ENCODE measurements at places on chromosomes 12 and 14.
A peak's percentile ranks its signal among the peaks of the same experiment; 100 is the strongest.

- no peak for DNase-seq
Observed at GRCh38 chr14:34580381-34580780, 40.9 kb upstream of the EAPP start.

DNA sequence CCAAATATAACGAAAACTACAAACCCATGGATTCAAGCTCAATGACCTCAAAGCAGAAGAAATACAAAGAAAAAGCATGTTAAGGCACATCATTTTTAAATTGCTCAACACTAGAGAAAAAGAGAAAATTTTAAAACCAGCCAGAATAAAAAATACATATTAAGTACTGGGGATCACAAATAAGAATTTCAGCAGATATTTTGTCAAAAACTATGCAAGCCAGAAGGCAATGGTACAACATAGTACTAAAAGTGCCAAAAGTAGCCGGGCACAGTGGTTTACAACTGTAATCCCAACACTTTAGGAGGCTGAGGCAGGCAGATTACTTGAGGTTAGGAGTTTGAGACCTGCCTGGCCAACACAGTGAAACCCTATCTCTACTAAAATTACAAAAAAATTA is 10.2 kb downstream of the SGPP1 start:
- DNase-seq, result peak; percentile 25

- no peak for DNase-seq
Observed at GRCh38 chr14:78644824-78645559, 474.8 kb downstream of the NRXN3 start.

GRCh38 chr12:95805864-95806671 is 15.5 kb upstream of the NTN4 start:
- no peak for DNase-seq

DNA sequence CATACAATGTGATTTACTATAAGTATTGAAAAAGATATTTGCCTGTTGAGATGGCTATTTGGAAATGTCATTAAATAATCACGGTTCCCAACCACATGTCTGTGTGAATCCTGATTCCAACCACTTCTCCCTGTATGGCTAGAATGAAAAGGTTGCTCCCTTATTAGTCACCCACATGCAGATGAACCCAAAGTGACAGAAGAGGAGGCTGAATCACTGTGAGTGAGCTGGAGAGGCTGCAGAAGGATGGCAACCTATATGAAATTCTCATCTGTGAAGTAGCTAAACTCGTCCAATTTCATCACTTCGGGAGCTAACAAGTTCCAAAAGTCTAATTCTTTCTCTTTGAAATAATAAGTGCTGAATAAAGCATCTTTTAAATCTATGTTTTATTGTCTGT is 300.5 kb downstream of the PRKD1 start:
- no peak for DNase-seq
